GM12878 (cell line): ENCODE measurements at places on chromosomes 3 and 15. TPM values are rescaled to one million over a fixed set of nuclear protein-coding genes. Genes with fewer than 3 reads are reported as not detected.
A peak's percentile ranks its signal among the peaks of the same experiment; 100 is the strongest.

The ACP3 gene
- total RNA-seq = not detected in 2 replicates

The COLQ gene
- total RNA-seq = 0.72 and 0.96 TPM in 2 replicates

The PRTG gene
- 0.03 TPM in 1 of 2 replicates, not detected in the other for total RNA-seq

The PLSCR2 gene
- not detected in 2 replicates for total RNA-seq

The IGSF11 gene
- total RNA-seq = not detected in 2 replicates

The ZNF660 gene
- total RNA-seq = 2.4 and 2.9 TPM in 2 replicates

The TMEM108 gene
- total RNA-seq = not detected in 2 replicates

The LAMB2 gene
- total RNA-seq = 3.2 and 3.3 TPM in 2 replicates

The SLC4A7 gene
- total RNA-seq = 29.6 and 30.6 TPM in 2 replicates

The SOX14 gene
- total RNA-seq = not detected in 2 replicates

- H3K36me3 ChIP-seq = no peaks in the 10 kb centered on the region
- H3K27ac ChIP-seq = no peak overlapping the region
- peak; percentile 17 for DNase-seq
- H3K4me3 ChIP-seq = no peak overlapping the region
- no peaks in the 10 kb centered on the region for H3K4me1 ChIP-seq
- no peaks in the 10 kb centered on the region for H3K27me3 ChIP-seq
Observed at GRCh38 chr15:58269455-58270414, 131.6 kb downstream of the AQP9 start.

- no peaks in the 10 kb centered on the region for H3K36me3 ChIP-seq
- no peak overlapping the region for H3K27ac ChIP-seq
- H3K4me3 ChIP-seq = no peak overlapping the region
- no peaks in the 10 kb centered on the region for H3K4me1 ChIP-seq
- no peaks in the 10 kb centered on the region; the same call in 1 of the 2 replicates for H3K27me3 ChIP-seq
Observed at GRCh38 chr3:177618873-177619733, 421.8 kb upstream of the TBL1XR1 start.

GRCh38 chr3:182179631-182180030, 467.9 kb downstream of the SOX2 start:
- no peak overlapping the region for H3K4me3 ChIP-seq
- no peak overlapping the region for H3K27ac ChIP-seq
- H3K36me3 ChIP-seq = no peaks in the 10 kb centered on the region
- H3K27me3 ChIP-seq = no peaks in the 10 kb centered on the region; the same call in none of the 2 replicates
- H3K4me1 ChIP-seq = no peaks in the 10 kb centered on the region

DNA sequence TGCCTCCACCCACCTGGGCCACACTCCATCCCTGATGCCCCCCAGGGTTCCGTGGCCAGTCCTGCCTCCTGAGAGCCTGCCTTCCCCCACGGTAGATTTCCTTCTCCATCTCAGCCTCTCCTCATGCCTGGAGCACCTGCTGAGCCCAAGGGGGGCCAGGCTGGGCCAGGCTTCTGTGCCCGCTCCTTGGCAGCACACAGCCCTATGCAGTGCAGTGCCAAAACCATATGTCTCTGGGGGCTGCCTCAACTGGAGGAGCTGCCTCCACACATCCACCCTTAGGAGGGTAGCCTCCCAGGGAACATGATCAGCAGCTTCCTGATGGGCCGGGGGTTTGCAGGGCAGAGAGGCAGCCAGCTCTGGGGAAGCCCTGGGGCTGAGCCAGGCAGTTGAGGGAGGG, 24.6 kb upstream of the GATA2 start:
- H3K4me1 ChIP-seq = no peaks in the 10 kb centered on the region
- no peak overlapping the region for H3K27ac ChIP-seq
- peaks cover 3% of the 10 kb centered on the region; the same call in 1 of the 2 replicates for H3K27me3 ChIP-seq
- DNase-seq = no peak

- no peak overlapping the region for H3K4me3 ChIP-seq
- no peak for DNase-seq
- no peaks in the 10 kb centered on the region for H3K27me3 ChIP-seq
- H3K36me3 ChIP-seq = no peaks in the 10 kb centered on the region
- H3K4me1 ChIP-seq = peaks cover 28% of the 10 kb centered on the region
Observed at GRCh38 chr15:85500060-85500708, 119.8 kb downstream of the AKAP13 start.

GRCh38 chr3:125322166-125322565, 53.0 kb downstream of the ZNF148 start:
- no peak overlapping the region for H3K27ac ChIP-seq
- peaks cover 1% of the 10 kb centered on the region for H3K4me1 ChIP-seq
- no peak for DNase-seq
- H3K27me3 ChIP-seq = no peaks in the 10 kb centered on the region
- no peak overlapping the region for H3K4me3 ChIP-seq
- H3K36me3 ChIP-seq = peaks cover 23% of the 10 kb centered on the region

- peaks cover 72% of the 10 kb centered on the region for H3K4me1 ChIP-seq
- DNase-seq = peak; percentile 87
- H3K27me3 ChIP-seq = no peaks in the 10 kb centered on the region
Observed at GRCh38 chr15:68791431-68792283, 29.0 kb downstream of the ANP32A start.

- H3K4me3 ChIP-seq = no peak overlapping the region
- H3K36me3 ChIP-seq = no peaks in the 10 kb centered on the region
- H3K27me3 ChIP-seq = no peaks in the 10 kb centered on the region
- DNase-seq = no peak
Observed at GRCh38 chr3:122231465-122232157, 48.1 kb downstream of the CASR start.

DNA sequence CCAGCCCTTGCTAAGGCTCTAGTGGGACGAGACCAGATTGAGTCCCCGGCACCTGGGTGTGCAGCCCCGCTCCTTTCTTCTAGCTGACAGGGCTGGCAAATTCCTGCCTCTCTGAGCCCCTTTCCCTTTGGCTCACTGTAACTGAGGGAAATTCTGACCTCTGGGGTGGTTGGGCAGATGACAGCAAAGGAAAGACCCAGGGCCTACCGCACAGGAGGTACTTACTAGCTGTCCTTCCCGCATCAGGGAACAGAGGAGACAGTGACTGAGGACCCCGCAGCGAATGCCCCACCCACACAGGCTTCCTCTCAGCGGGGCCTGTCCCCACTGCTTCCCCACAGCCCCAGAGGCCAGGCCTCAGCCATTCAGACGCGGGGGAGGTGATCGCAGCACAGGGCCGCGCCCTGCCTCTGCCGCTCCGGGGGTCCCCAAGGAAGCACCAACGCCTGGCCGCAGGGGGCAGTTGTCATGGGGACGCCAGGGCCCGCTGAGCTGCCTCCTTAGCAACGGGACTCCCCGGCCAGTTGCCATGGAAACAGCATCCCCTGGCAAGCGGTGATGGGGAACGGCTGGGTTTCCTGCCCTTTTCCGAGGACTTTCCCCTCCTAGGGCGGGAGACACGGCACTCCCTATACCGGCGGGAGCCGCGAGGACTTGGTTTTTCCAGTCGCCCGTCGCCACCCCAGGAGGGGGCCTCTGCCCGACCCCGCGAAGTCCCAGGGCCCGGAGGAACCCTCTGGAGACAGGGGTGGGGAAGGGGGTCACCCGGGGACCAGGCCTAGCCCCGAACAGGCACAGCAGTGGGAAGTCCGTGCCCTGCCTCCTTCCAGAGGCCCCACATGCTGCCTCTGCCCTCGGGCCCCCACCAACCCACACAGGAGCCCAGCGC, 50.1 kb downstream of the HCN4 start:
- H3K36me3 ChIP-seq = no peaks in the 10 kb centered on the region
- peaks cover 4% of the 10 kb centered on the region; the same call in 1 of the 2 replicates for H3K4me1 ChIP-seq
- no peak for DNase-seq
- no peak overlapping the region for H3K4me3 ChIP-seq

DNA sequence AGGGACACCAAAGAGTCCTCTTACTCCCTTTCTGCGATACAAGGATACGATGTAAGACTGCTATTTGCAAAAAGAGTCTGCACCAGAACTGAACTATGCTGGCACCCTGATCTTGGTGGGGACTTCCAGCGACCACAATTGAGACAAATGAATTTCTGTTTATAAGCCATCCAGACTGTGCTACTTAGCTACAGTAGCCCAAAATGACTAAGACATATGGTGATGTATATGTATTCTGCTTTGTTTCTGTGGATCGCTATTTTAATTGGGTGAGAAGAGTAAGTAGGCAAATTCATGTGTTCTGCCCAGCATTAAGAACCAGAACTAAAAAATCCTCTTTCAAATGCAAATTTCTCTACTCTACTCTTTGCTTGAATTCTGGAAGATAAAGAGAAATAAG, 720.9 kb downstream of the DIPK2A start:
- DNase-seq = no peak
- H3K36me3 ChIP-seq = no peaks in the 10 kb centered on the region
- no peaks in the 10 kb centered on the region for H3K27me3 ChIP-seq
- H3K4me3 ChIP-seq = no peak overlapping the region
- H3K27ac ChIP-seq = no peak overlapping the region

DNA sequence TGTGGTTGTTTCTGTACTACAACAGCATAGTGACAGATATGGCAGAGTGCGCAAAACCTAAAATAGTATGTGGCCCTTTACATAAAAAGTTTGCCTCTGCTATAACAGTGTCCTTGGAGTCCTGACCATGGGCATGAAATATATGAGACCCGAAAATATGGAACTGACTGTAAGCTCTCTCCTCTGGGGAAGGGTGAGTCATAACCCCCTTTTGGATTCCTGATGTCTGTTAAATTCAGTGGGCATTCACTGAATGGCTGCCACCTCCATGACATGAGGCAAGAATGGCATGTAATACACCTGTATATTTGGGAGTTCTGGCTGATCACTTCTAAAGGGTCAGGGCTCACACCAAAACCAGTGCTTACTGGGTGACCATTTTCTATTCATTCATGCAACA, 6.1 kb downstream of the TBC1D2B start:
- no peaks in the 10 kb centered on the region for H3K36me3 ChIP-seq
- H3K4me3 ChIP-seq = no peak overlapping the region
- H3K4me1 ChIP-seq = peaks cover 51% of the 10 kb centered on the region

- H3K27me3 ChIP-seq = no peaks in the 10 kb centered on the region
- H3K4me3 ChIP-seq = no peak overlapping the region
- no peaks in the 10 kb centered on the region for H3K36me3 ChIP-seq
- no peak for DNase-seq
Observed at GRCh38 chr3:41682996-41683395, 278.9 kb downstream of the ULK4 start.

GRCh38 chr3:15637131-15637951, 35.8 kb downstream of the BTD start:
- peak; percentile 58 for DNase-seq
- peaks cover 32% of the 10 kb centered on the region for H3K4me1 ChIP-seq
- no peaks in the 10 kb centered on the region for H3K36me3 ChIP-seq
- no peaks in the 10 kb centered on the region for H3K27me3 ChIP-seq
- H3K4me3 ChIP-seq = no peak overlapping the region

- H3K27me3 ChIP-seq = no peaks in the 10 kb centered on the region
- no peaks in the 10 kb centered on the region for H3K4me1 ChIP-seq
- no peak overlapping the region for H3K27ac ChIP-seq
- DNase-seq = no peak
- H3K4me3 ChIP-seq = no peak overlapping the region
Observed at GRCh38 chr15:100753503-100753902, 126.1 kb upstream of the ALDH1A3 start.

DNA sequence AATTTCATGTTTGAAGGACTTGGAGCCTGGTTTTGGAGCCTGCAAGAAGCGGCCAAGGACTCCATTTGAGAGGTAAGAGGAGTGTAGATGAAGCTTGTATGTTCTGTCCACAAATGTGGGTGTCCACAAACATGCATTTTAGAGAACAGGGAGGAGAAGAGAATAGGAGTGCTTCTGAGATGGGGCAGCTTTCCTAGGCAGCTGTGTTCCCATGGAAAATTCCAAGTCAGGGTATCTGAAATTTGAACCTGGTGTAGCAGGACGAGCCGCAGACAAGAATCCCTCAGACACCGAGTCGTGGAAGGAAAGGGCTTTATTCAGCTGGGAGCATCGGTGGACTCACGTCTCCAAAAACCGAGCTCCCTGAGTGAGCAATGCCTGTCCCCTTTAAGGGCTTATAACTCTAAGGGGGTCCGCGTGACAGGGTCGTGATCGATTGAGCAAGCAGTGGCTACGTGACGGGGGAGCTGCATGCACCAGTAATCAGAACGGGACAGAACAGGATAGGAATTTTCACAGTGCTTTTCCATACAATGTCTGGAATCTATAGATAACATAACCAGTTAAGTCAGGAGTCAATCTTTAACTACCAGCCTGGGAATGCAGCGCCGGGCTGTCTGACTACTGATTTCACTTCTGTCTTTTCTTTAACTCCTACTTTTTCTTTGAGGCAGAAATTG, 71.4 kb upstream of the WDR72 start:
- no peak overlapping the region for H3K27ac ChIP-seq
- no peaks in the 10 kb centered on the region for H3K36me3 ChIP-seq
- no peaks in the 10 kb centered on the region for H3K4me1 ChIP-seq
- H3K27me3 ChIP-seq = no peaks in the 10 kb centered on the region

DNA sequence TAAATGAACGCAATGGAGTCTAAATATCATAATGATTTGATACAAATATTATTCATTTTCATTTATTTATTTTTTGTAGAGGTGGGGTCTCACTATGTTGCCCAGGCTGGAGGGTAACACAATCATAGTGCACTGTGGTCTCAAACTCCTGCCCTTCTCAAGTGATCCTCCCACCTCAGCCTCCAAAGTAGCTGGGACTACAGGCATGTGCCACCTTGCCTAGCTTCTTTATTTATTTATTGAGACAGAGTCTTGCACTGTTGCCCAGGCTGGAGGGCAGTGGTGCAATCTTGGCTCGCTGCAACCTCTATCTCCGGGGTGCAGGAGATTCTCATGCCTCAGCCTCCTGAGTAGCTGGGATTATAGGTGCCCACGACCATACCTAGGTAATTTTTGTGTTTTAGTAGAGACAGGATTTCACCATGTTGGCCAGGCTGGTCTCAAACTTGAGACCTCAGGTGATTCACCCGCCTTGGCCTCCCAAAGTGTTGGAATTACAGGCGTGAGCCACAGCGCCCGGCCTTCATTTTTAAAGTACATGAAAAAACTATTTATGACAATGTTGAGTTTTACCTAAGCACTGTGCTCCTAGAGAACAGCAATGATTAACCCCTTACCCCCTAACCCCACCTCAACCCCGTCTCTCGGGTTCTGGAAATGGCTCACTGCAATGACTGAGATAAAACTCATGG, 4.0 kb upstream of the AEN start:
- H3K36me3 ChIP-seq = no peaks in the 10 kb centered on the region
- no peaks in the 10 kb centered on the region for H3K27me3 ChIP-seq
- no peak for DNase-seq
- H3K4me3 ChIP-seq = no peak overlapping the region
- peaks cover 29% of the 10 kb centered on the region for H3K4me1 ChIP-seq
- no peak overlapping the region for H3K27ac ChIP-seq

DNA sequence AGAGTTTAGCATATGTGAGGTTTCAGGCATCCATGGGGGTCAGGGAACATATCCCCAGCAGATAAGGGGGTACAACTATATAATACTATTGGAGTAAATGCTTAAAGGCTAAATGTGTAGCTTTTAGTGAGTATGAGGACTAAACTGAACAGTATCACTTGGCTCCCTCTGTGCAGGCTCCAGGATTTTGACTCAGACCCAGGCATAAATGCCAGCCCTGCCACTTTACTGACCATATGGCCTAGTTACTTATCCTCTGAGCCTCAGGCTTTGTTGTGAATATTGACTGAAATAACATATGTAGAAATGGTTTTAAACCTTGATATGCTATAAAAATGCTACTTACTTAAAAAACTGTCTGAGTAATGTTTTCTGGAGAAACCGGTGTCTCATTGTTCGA, 151.6 kb downstream of the CHST2 start:
- no peaks in the 10 kb centered on the region for H3K36me3 ChIP-seq
- H3K4me3 ChIP-seq = no peak overlapping the region
- no peaks in the 10 kb centered on the region for H3K4me1 ChIP-seq
- H3K27ac ChIP-seq = no peak overlapping the region
- DNase-seq = no peak
- no peaks in the 10 kb centered on the region for H3K27me3 ChIP-seq
